Heart left ventricle (tissue), 16 donors: ENCODE measurements at places on chromosomes 2 and 18. TPM values are rescaled to one million over a fixed set of nuclear protein-coding genes. Genes with fewer than 3 reads are reported as not detected.

Gene BMP10
- total RNA-seq, result not detected

GRCh38 chr2:180442860-180443644 is 436.0 kb upstream of the CWC22 start:
- no peak for DNase-seq

DNA sequence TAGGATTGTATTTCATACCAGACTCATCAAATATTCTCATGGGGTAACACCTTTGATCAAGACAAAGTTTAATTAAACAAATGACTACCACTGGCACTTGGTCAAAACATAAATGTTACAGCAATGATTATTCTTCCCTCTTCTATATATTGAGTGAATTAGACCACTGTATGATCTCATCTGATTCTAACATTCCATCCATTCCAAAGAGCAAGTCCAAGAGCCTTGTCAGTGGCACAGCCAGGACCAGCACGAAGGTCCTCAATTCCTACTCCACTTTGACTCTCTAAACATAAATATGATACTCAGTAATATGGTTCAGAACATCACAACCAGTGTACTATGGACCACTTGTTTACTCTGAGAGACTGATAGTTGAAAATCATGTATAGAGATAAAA is 86.4 kb downstream of the AP1S3 start:
- DNase-seq, result no peak

GRCh38 chr2:58073008-58073407 is 26.4 kb downstream of the VRK2 start:
- no peak for DNase-seq

DNA sequence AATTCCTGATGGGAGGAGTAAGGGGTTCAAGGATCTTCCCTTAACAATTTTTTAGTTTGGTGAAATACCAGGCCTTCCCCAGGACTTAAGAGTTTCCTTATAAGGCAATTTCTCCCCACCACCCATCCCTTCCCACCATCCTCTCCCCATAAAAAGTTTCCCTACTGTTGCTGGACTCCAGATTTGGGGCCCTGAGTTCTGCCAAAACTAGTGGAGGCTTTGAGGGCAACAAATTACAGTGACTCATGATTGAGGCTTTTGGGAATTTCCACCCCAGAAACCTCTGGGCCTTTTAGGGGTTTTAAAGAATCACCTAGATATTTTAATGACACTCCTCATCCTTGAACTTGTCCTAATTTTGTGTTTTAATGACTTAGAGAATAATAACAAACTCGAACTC is 14.3 kb upstream of the EN1 start:
- DNase-seq, result no peak

Gene CELF4
- total RNA-seq, result 0.40 TPM

DNA sequence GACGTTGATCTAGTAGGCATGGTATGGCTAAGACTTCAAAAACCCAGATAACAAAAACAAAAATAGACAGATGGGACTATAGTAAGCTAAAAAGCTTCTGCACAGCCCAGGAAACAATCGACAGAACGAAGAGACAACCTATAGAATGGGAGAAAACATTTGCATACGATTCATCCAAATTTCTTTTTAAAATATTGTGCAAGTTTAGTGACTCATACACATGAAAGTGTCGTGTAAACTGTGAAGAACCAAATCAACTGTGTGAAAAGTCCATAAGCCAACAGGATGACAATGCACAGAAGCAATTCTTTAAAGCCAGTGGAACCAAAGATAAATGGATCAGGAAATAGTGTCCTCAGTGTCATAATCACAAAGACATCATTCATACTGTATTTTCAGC is 671.1 kb downstream of the RNF144A start:
- no peak for DNase-seq

DNA sequence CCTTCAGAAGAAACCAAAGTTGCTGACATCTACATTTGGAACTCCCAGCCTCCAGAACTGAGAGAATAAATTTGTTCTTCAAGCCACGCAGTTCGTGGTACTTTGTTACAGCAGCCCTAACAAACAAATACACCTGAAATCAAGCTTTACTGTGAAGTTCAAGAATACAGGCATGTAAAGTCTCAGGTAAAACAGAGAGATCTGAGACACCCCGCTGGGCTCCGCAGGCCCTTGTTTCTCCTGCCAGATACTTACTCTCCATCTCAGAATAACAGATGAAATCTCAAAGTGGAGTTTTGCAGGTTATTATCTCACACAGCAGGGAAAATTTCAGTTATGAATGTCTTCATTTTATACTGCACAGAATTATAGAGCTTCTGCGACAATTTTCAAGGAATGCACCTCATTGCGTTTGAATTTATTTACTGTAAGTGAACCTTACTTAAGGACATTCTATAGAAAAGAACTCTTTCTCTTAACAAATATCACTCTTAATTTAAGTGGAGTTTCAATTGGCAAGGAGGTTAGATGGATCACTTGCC is 492.4 kb upstream of the LRATD1 start:
- DNase-seq, result no peak
